CMK (cell line): ENCODE measurements at places on chromosomes 3 and 15.

DNA sequence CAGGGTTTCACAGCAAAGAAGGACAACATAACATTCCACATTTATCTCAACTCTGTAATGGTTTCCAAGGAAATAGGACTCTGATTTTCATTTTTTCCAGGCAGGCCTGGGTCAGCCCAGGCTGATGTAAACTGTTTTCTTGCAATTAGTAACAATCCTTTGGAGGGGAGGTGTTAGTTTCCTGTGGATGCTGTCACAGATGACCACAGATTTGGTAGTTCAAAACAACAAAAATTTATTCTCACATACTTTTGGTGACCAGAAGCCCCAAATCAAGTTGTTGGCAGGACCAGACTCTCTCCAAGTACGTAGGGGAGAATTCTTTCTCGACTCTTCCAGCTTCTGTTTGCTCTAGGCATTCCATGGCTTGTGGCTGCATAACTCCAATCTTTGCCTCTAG is 88.0 kb downstream of the EDEM1 start:
- no peak for DNase-seq

- DNase-seq: no peak
These were observed 96.0 kb downstream of the SUCLG2 start for GRCh38 chr3:67558426-67558825.

DNA sequence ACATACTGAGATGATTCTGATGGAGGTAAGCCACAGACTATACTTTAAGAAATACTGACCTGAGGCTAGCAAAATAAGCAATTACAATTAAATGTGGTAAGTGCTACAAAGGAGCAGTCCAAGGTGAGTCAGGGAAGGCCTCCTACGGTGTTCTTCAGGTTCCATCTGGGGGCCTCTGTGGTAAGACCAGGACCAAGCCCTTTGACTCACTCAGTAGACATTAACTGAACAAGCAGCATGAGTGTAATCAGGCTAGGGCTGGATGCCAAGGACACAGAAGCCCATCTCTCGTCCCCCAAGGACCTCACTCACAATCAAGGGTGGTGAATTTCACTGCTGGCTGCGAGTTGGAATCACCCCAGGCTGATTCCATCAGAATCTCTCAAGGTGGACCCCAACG is 37.3 kb downstream of the DZIP1L start:
- DNase-seq: no peak

GRCh38 chr15:39651881-39652280 is 71.0 kb downstream of the THBS1 start:
- DNase-seq: no peak
